ENCODE measurements at places on chromosomes 6 and 20. TPM values are rescaled to one million over a fixed set of nuclear protein-coding genes. Genes with fewer than 3 reads are reported as not detected.
A peak's percentile ranks its signal among the peaks of the same experiment; 100 is the strongest.

DNA sequence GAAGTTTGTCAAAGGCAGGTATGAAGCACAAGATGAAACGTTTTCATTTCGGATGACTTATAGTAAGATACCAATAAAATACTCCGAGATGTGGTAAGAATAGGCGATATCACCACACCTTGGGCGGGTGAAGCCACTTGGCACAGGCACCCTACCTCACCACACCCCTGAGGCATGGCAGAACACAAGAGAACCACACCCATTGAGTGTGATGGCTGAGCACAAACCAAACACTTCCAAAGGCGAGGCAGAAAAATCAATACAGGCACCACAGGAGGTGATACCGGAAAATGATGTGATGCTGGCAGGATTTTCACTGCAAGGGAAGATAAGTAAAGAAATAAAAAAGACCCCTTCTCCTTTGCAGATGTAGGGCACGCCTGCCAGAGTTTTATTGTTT lies 332.9 kb upstream of the PRDM1 start:
- no peak for DNase-seq

GRCh38 chr6:3814539-3814938 lies 34.6 kb upstream of the FAM50B start:
- DNase-seq: no peak

DNA sequence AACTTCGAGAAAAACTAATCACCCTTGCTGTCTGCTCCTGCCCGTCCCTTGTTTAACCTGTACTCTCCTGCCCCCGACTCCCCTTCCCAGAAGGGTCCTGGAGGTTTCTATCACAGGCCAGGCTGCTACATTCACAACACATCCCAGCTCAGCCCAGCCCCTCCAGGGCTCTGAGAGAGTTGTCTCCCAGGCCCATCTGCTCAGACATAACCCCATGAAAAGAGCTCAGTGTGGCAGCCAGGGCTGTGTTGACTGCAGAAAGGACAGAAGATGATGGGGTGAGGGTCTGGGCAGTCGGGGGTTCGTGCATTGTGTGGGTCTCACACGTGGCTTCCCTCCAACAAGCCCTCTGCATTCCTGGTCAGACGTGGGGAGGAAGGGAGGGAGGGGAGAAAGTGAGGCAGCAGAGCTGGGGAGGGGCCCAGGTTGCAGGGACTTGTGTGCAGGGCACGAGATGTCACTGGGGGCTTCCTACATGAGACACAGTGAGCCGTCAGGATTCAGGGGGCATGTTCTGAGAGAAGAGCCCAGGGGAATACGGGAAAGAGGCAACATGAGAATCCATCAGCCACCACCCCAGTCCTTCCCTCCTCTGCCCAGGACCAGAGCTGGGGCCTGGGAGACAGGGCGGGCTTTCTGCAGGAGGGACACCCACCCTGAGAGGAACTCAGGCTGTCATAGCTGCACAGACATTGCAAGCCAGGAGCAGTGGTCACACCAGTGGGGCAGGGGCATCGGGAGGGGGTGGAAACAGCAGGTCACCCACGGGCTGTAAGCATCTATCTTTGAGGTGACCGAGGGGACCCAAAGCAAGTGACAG lies 372.9 kb downstream of the PREX1 start:
- DNase-seq: no peak

- DNase-seq: no peak
Observed at GRCh38 chr6:48024956-48025355, 86.0 kb downstream of the PTCHD4 start.

DNA sequence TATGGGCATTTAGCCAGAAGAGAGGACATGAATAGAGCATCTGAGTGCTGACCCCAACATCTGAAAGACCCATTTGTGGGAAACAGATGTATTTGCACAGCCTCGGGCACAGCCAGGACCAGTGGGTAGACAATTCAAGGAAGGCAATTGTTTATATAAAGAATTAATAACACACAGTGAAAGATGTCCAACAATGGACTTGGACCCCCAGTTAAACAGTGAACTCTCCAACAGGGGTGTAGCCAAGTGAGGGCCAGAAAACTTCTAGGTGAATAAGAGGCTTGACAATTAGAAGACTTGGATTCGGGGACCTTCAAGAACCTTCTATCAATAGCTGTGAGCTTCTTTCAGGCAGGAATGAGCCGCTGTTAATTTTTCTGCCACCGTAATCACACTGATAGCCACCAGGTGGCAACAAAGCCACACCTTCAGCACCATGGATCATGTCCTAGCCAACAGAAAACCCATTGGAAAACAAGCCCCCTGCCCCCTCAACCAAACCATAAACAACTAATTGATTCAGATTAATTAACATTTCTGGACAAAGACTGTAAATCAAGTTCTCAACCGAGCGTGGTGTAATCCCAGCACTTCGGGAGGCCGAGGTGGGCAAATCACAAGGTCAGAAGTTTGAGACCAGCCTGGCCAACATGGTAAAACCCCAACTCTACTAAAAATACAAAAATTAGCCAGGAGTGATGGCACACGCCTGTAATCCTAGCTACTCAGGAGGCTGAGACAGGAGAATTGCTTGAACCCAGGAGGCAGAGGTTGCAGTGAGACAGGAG lies 8.8 kb upstream of the SRSF6 start:
- no peak for DNase-seq

DNA sequence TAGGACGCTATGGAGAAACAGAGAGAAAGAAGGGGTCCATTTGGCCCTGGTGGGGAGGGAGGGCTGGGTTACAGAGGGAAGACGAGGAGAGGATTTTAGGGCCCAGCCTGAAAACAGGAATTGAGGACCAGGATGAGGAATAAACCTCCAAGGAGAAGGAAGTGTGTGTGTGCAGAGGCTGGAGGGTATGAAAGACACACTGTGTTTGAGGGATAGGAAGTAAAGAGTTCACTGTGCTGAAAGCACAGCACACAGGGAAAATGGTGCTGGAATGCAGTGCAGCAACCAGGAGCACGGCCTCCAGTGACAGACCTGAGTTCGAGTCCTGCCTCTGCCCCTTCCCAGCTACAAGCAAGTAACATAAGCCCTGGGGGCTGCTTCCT lies 7.8 kb downstream of the MBOAT1 start:
- no peak for DNase-seq

DNA sequence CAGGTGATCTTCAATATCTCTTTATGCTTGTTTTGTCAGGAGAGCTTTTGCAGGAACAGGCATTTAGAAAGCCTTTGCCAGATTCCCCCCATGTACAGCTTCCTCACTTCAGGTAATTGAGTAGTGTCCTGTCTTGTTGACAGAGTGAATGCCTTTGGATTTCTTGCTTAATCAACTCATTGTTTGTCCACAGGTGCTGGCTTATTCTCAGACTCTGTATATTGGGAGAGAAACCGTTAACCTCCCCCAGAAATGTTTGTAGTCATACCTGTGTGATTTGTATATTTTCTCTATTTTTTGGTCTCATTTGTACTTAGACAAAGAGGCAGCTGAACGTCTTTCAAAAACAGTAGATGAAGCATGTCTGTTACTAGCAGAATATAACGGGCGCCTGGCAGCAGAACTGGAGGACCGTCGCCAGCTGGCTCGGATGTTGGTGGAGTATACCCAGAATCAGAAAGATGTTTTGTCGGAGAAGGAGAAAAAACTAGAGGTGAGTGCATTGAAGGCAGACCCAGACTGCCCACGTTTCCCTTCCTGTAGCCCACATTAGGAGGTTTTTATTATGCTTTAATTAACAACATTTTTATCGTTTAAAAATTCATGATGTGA lies 32.3 kb downstream of the RPRD1B start:
- no peak for DNase-seq

DNA sequence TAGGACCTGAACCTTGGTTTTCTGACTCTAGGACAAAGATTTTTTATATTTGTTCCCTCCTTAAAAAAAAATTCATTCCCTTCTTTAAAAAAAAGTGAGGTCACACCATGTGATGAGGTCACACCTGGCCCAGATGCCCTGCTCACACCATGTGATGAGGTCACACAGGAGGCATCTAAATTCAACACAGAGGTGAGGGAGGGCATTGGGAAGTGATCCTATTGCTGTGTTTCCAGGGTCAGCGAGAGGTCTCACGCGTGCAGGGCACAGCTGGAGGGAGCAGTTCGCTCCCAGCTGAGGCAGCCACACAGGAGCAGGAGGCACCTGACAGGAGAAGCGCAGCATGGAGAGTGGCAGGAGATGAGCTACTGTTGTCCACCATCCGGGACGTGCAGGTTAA lies 92.5 kb downstream of the SLC22A23 start:
- no peak for DNase-seq

DNA sequence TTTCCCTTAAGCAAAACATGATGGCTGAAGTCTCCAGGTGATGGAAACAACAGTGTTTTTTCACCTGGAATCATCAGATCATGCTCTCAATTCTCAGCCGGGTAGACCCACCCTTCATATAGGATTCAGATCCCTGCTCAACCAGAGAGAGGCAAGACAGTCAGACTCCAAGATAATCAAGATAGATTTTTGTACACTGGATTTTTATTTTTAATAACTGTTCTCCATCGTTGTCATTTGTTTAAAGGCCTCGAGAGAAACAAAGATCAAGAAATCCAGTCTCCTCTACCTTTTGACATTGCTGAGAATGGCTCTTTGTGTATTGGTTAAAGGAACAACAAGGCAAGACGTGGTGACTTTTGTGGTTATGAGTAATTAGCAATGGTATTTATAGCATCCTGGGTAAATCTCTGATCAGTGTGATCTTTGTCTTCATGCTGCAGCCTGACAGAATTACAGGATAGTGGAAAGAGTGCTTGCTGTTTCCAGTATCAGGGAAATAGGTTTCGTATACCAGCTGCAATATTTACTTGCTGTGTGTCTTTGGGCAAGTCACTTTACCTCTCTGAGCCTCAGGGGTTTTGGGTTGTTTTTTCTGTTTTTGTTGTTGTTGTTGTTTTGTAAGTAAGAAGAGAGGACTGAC lies 29.9 kb downstream of the ID4 start:
- peak; percentile 26 for DNase-seq

DNA sequence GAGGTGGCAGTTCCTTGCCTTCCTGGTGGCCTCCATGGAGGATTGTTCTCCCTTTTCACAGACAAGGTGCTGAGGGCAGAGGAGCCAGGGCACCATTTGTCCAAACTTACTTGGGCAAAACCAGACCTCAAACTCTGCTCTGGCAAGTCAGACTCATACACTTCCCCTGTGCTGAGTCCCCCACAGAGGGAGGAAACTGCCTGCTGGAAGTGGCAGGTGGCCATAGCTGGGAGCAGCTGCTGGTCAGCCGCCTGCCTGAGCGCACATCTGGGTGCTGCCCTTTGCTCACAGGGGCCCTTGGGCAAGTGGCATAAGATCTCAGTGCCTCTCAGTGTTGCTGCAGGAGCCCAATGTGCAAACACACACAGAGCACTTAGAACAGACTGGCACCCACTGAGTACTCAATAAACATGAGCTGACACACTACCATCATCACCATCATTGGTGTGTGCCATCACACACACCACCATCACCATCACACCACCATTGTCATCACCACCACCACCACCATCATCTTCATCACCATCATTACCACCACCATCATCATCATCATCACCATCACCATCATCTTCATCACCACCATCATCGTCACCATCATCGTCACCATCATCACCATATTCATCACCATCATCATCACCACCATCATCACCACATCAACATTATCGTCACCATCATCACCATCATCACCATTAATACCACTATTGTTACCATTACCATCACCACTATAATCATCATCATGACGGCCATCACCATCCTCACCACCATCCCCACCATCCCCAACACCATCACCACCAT lies 17.6 kb downstream of the NOL4L start:
- DNase-seq: no peak

DNA sequence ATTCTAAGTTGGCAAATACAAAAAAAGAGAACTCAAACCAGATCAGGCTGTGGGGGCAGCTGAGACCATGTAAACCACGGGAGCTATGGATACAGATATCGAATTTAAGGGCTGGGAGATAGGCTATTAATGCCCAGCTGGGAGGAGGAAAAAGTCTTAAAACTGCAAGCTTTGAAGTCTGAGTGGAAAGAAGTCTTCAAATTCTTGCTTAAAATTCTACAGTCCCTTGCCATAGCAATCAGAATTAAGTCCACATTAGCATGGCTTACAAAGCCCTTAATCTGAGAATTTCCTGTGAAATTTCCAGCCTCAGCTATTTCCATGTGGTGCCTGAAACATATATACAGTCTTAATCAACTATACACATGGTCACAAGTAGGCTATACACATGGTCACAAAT lies 465.0 kb upstream of the HSF2 start:
- DNase-seq: no peak

DNA sequence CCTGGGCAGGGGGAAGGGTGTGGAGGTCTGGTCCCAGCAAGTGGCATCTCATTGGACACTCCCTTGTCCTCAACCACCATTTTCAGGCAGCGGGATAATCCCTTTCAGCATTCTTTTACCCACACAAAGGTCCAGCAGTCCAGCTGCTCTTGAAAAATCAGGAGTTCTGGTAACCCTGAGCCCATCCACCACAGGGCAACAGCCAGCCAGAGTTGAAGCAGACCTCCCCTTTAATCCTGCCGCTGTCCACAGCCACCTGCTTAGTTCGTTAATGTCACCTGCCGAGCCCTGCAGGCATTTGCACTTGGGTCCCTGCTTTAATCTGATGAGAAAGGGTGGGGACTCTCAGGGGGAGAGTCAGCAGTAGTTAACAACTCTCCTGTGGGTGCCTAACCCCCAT lies 11.1 kb downstream of the TMEM74B start:
- no peak for DNase-seq

GRCh38 chr20:4160761-4161305 lies 145.5 kb upstream of the RNF24 start:
- DNase-seq: no peak

DNA sequence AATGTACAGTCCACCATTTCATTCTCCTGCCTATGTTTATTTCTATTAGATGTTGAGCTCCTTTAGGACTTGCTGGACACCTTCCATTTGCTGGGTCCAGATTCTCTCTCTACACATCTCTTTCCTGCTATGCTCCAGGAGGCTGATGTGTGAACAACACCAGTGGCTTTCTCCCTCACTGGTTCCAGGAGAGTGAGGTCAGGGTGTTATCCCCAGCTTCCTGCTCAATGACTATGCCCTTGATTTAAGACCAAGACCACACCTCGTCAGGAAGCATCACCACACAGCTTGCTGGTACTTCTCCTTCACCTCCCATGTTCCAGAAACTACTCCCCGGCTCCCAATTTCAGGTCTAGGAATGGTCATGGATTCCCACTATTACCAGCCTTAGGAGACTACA lies 31.3 kb upstream of the E2F3 start:
- DNase-seq: no peak

GRCh38 chr6:45038226-45038625 lies 289.9 kb upstream of the RUNX2 start:
- no peak for DNase-seq

GRCh38 chr6:33312361-33313104 lies 1.3 kb downstream of the TAPBP start:
- no peak for DNase-seq

Gene ARG1
- polyA plus RNA-seq: 0.17 TPM

Gene RNF217
- 40.4 TPM for polyA plus RNA-seq

Gene RAB22A
- 22.9 TPM for polyA plus RNA-seq

Gene ZNF335
- 6.8 TPM for polyA plus RNA-seq

Gene KIFC1
- polyA plus RNA-seq: 5.7 TPM

Gene HUS1B
- polyA plus RNA-seq: 0.12 TPM

Gene IP6K3
- not detected for polyA plus RNA-seq

Gene SRPK1
- 64.1 TPM for polyA plus RNA-seq

Gene KCNS1
- 2.5 TPM for polyA plus RNA-seq

Gene SIGLEC1
- polyA plus RNA-seq: not detected

Measured in keratinocyte (primary cell).